ENCODE measurements at places on chromosomes 11 and 22. TPM values are rescaled to one million over a fixed set of nuclear protein-coding genes. Genes with fewer than 3 reads are reported as not detected.

The ISX gene
- not detected for total RNA-seq

The XKR3 gene
- total RNA-seq: not detected

The HBG2 gene
- not detected for total RNA-seq

The OR8A1 gene
- total RNA-seq: not detected

The CRYBA4 gene
- not detected for total RNA-seq

GRCh38 chr11:110339456-110340250 lies 43.2 kb upstream of the RDX start:
- H3K36me3 ChIP-seq: peaks cover 22% of the 10 kb centered on the region
- peaks cover 41% of the 10 kb centered on the region for H3K4me1 ChIP-seq
- peak overlapping the region; percentile 67 for H3K27ac ChIP-seq
- no peak overlapping the region for H3K4me3 ChIP-seq
- no peak for DNase-seq

- no peak for DNase-seq
- no peaks in the 10 kb centered on the region for H3K4me1 ChIP-seq
- no peak overlapping the region for H3K27ac ChIP-seq
- H3K4me3 ChIP-seq: peak overlapping the region; percentile 35
- H3K36me3 ChIP-seq: no peaks in the 10 kb centered on the region
Observed at GRCh38 chr11:83723999-83724398, 437.8 kb upstream of the CCDC90B start.

DNA sequence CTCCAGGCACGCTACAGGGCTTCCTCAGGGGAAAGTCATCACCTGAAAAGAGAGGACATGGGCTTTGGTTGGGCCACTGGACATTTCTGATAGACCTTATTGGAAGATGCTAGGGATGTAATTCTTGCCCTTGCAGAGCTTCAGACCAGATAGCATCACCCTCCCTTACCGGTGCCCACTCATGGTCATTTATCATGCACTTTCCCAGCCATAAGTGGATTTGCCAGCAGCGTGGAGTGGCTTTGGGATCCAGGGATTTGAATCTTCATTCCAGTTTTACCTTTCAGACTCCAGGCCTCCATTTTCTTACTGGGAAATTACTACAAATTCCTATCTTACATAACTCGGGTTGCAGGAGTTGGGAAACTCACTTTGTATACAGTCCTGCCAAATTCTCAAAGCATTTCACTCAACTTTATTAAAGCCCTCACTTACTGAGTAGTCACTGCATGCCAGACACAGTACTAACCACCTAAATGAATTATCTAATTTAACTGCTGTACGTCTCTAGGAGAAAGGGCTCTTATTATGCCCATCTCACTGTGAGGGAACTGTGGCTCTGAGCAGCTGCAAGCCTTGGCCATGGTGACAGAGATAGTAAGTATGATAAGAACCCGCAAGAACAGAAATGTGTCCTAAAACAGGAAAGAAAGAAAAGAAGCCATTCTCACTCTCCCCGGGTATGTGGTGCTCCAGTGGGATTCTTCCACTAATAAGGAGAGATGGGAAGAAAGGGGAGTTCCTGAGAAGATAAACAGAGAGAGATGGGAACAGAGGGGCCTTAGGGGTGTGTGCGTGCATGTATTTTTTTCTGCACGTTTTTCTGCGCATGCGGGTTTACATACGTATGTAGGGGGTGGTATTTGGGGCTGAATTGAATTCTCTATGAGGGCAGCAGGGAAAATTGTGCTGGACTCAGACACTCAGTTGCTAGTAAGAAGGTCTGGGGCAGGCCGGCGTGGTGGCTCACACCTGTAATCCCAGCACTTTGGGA lies 9.7 kb downstream of the CHRM1 start:
- H3K4me1 ChIP-seq: peaks cover 5% of the 10 kb centered on the region
- no peaks in the 10 kb centered on the region for H3K36me3 ChIP-seq
- no peak for DNase-seq
- H3K27ac ChIP-seq: no peak overlapping the region
- no peak overlapping the region for H3K4me3 ChIP-seq

DNA sequence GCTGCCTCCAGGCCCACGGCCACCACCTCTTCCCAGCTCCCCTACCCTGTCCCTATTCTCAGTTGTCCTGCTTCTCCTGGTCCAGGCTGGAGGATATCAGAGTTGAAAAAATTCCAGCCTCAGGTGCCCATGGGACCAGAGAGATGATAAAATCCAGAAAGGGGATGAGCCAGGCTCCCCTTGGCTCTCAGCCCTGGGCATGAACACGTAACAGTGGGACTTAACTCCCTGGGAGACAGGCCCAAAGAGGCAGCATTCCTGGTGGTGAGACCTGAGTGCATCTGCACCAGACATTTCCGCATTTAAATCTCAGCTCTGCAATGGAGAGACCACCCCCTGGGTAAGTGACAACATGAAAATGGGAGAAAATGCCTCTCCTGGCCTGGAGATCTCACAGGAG lies 10.4 kb upstream of the SLC39A13 start:
- DNase-seq: no peak
- no peak overlapping the region for H3K27ac ChIP-seq
- H3K4me1 ChIP-seq: peaks cover 21% of the 10 kb centered on the region
- no peaks in the 10 kb centered on the region for H3K36me3 ChIP-seq
- H3K4me3 ChIP-seq: no peak overlapping the region
- no peaks in the 10 kb centered on the region for H3K27me3 ChIP-seq

DNA sequence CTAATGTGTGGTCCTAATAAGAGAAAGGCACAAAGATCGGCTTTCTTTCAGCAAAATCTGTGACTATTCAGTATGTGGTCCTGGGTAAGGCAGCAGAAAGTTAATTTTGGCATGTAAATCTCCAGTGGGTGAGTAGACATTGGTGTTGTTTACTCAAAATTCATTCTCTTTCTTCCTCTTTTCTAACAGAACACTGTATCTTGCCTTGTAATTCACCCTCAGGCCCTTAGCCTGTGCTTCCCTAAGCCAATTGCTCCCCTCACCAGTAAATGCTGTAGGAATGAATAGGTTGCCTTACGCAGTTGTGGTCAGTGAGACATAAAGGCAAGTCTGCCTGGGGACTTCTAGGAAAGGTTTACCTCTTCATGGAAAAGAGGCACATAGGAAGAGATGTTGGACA lies 49.9 kb upstream of the PDE3B start:
- DNase-seq: no peak
- H3K4me1 ChIP-seq: peaks cover 39% of the 10 kb centered on the region
- H3K4me3 ChIP-seq: no peak overlapping the region
- no peaks in the 10 kb centered on the region for H3K27me3 ChIP-seq
- H3K36me3 ChIP-seq: peaks cover 78% of the 10 kb centered on the region
- no peak overlapping the region for H3K27ac ChIP-seq

GRCh38 chr11:129148487-129148886 lies 43.6 kb downstream of the ARHGAP32 start:
- H3K27me3 ChIP-seq: no peaks in the 10 kb centered on the region
- no peak overlapping the region for H3K27ac ChIP-seq
- no peak for DNase-seq

DNA sequence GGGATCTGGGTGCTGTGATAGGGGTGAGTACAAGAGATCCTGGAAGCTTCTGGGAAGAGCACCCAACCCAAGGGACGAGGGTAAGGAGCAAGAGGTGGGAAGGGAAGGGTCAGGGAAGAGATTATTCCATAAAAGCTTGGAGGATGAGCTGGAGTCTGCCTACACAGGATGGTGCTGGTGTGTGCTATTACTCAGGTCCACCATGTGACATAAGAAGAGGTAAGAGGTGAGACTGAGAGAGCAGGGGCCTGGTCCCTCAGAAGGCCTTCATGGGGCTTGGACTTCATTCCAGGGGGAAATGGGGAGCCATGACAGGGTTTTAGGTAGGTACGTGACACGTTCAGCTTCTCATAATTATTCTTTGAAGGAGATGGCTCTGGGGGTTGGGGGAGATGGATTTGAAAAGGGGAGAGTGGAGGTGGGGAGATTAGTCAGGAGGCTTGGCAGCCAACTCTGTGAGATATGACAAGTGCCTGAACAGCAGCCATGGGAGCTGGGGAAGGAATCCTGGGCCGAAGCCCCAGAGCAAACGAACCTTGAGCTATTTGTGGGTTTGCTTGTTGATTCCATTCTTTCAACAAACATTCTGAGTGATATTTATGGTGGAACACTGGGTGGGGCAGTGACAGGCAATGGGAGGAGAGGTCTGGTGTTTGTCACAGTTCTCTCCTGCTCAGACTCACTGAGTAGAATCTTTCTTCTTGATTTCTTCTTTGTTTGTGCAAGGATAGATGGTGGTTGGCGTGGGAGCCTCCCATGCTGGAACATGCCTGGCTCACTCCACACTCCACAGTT lies 11.2 kb upstream of the NCAM1 start:
- no peak overlapping the region for H3K27ac ChIP-seq
- peaks cover 2% of the 10 kb centered on the region for H3K27me3 ChIP-seq
- DNase-seq: no peak
- H3K4me3 ChIP-seq: no peak overlapping the region
- no peaks in the 10 kb centered on the region for H3K4me1 ChIP-seq

GRCh38 chr11:126927623-126928022 lies 72.9 kb downstream of the KIRREL3 start:
- H3K4me3 ChIP-seq: no peak overlapping the region
- H3K4me1 ChIP-seq: no peaks in the 10 kb centered on the region
- H3K27me3 ChIP-seq: peaks cover 3% of the 10 kb centered on the region
- no peaks in the 10 kb centered on the region for H3K36me3 ChIP-seq
- H3K27ac ChIP-seq: no peak overlapping the region
- no peak for DNase-seq

DNA sequence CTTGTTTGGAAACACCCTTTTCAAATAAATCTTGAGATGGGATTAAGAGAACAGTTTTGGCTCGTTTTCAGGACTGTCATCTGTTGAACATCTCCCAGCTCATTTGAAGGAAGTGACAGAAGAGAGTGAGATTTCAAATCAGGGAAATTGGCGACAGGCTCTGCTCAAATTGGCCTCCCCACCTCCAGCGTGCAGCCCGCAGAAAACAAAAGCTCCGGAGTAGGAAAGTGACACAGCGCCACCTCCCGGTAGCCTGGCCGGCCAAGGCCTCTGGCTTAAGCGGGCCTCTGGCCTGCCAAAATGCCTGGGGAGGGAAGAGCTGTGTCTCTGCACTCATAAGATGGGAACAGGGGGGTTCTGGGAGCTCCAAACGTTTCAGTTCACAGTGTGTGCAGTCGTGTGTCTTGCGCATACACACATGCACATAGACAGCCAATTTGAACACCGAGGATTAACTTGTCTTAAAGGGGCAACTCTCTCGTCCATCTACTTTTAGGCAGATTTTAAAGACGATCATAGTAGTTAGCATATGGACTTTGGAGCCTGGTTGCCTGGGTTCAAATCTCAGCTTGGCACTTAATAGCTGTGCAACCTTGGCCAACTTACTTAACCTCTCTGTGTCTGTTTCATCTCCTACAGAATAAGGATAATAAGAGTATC lies 132.7 kb upstream of the RCN1 start:
- no peaks in the 10 kb centered on the region for H3K36me3 ChIP-seq
- H3K4me1 ChIP-seq: peaks cover 3% of the 10 kb centered on the region
- H3K4me3 ChIP-seq: no peak overlapping the region
- peak; percentile 44 for DNase-seq

- H3K4me1 ChIP-seq: peaks cover 10% of the 10 kb centered on the region
- DNase-seq: no peak
- H3K27ac ChIP-seq: no peak overlapping the region
- H3K36me3 ChIP-seq: no peaks in the 10 kb centered on the region
Observed at GRCh38 chr11:46953093-46953492, 16.5 kb downstream of the CSTPP1 start.

- H3K4me1 ChIP-seq: no peaks in the 10 kb centered on the region
- no peak for DNase-seq
- H3K27ac ChIP-seq: no peak overlapping the region
- no peak overlapping the region for H3K4me3 ChIP-seq
- no peaks in the 10 kb centered on the region for H3K36me3 ChIP-seq
Observed at GRCh38 chr11:12667646-12668045, 6.6 kb upstream of the TEAD1 start.

GRCh38 chr11:68317147-68317785 lies 4.9 kb downstream of the LRP5 start:
- peaks cover 16% of the 10 kb centered on the region for H3K27me3 ChIP-seq
- H3K27ac ChIP-seq: no peak overlapping the region
- no peak overlapping the region for H3K4me3 ChIP-seq
- H3K4me1 ChIP-seq: peaks cover 16% of the 10 kb centered on the region

DNA sequence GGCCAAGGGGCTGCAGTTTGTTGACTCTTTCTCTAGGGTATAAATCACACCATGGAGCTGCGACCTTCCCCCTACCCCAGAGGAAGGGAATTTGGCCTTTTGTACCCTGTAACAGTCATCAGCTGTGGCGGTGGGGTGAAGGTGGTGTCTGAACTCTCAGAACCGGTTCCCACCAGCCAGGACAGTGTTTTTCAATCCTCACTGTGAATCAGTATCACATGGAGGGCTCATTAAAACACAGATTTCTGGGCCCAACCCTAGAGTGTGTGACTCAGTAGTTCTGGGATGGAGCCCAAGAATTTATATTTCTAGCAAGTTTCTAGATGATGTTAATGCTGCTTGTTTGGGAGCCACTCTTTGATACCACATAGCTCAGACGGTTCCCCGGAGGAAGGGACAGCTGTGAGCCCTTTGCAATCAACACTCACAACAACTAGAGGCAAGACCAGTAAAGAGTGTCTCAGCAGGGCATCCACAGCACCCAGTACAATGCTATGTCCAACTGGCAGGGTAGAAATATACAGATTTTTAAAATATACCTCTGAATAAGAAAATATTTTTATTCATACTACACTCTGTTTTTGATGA lies 43.9 kb upstream of the FAT3 start:
- no peak for DNase-seq
- no peak overlapping the region for H3K4me3 ChIP-seq
- no peaks in the 10 kb centered on the region for H3K27me3 ChIP-seq
- no peaks in the 10 kb centered on the region for H3K4me1 ChIP-seq
- H3K27ac ChIP-seq: no peak overlapping the region

- no peaks in the 10 kb centered on the region for H3K36me3 ChIP-seq
- H3K27me3 ChIP-seq: peaks cover 4% of the 10 kb centered on the region
- DNase-seq: no peak
- H3K27ac ChIP-seq: no peak overlapping the region
- no peaks in the 10 kb centered on the region for H3K4me1 ChIP-seq
Observed at GRCh38 chr11:115525531-115526006, 21.4 kb upstream of the CADM1 start.

DNA sequence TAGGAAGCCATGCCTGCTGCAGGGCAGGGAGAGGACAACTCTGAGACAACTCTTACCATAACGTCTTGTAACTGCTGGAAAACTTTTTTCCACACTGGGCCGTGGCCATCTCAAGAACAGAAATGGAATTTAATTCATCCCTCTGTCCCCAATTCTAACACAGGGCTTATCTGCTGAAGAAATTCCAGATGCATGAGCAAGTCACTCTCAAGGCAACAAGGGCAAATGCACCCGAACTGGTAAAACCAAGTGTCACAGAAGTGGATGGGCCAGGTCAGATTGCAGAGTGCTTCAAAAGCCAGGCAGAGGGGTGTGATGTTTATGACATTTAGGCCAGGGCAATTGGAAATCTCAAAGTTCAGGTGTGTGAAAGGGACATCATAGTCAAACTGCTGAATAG lies 7.4 kb downstream of the SMPD1 start:
- no peaks in the 10 kb centered on the region for H3K27me3 ChIP-seq
- peaks cover 59% of the 10 kb centered on the region for H3K36me3 ChIP-seq
- H3K4me3 ChIP-seq: no peak overlapping the region
